ENCODE measurements at places on chromosomes 1 and 21. TPM values are rescaled to one million over a fixed set of nuclear protein-coding genes. Genes with fewer than 3 reads are reported as not detected.

FAM110D gene
- 2.5 TPM for total RNA-seq

ANKRD34A gene
- total RNA-seq = 1.2 TPM

- DNase-seq = peak; percentile 65
Observed at GRCh38 chr1:53345996-53346813, 18.3 kb upstream of the LRP8 start.

DNA sequence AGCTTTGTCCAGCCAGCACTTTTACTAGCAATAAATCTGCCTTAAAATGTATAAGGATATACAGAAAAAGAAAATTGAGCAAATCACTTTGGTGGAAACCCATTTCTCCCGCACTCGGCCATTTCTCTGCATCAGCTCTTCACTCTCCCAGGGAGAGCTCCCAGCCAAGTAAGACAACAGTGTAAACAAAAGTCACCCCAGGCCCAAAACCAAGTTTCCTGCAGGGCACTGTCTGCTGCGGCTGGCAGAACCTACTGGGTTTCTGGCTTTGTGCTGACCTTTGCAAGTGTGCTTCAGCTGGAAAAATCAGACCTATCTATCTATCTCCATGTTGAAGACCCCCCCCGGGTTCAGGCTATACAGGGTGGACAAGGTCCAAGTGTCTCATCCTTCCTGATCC, 476.7 kb upstream of the CAMK1G start:
- DNase-seq = no peak

- DNase-seq = peak; percentile 75
Observed at GRCh38 chr1:94542088-94542870, 720 bp upstream of the F3 start.
